Gastrocnemius medialis (tissue), 4 donors: ENCODE measurements at places on chromosomes 6 and 20. TPM values are rescaled to one million over a fixed set of nuclear protein-coding genes. Genes with fewer than 3 reads are reported as not detected.

BNIP5 gene
- total RNA-seq = not detected

PLEKHG1 gene
- total RNA-seq = 2.3 TPM

GRCh38 chr6:158399040-158399700, 86.9 kb downstream of the TULP4 start:
- H3K4me3 ChIP-seq = no peak overlapping the region
- no peaks in the 10 kb centered on the region for H3K36me3 ChIP-seq
- no peak overlapping the region for H3K27ac ChIP-seq
- no peak for DNase-seq
- H3K27me3 ChIP-seq = no peaks in the 10 kb centered on the region
- peaks cover 14% of the 10 kb centered on the region for H3K4me1 ChIP-seq

- no peak overlapping the region for H3K27ac ChIP-seq
- no peak overlapping the region for H3K4me3 ChIP-seq
- H3K4me1 ChIP-seq = no peaks in the 10 kb centered on the region
- no peaks in the 10 kb centered on the region for H3K36me3 ChIP-seq
Measured at GRCh38 chr6:47004463-47004862, 37.7 kb downstream of the ADGRF1 start.
